ENCODE measurements at places on chromosomes 3 and 15. TPM values are rescaled to one million over a fixed set of nuclear protein-coding genes. Genes with fewer than 3 reads are reported as not detected.

GRCh38 chr3:101544161-101544850 lies 17.4 kb upstream of the TRMT10C start:
- no peak for DNase-seq

DNA sequence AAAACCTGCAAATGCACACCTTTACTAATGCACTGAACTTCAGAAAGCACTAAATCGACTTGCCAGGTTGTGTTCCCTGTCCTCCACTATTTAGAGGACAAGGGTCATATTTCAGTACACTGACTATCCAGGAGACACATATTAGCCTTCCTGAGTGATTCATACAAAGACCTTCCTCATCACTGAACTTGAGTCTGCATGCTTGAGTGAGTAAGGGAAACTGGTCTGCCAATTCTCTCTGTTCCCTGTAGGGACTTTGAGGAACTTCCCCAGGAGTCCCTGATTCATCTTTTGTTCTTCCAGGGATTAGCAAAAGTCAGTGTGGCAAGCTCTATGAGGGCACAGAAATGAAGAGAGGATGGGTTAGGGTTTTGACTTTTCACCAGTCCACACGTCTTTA lies 565.9 kb downstream of the PDCD6IP start:
- DNase-seq, result no peak

Gene WDR49
- not detected for total RNA-seq

Gene CKMT1B
- total RNA-seq, result 0.29 TPM

- no peak for DNase-seq
These were observed 179.8 kb downstream of the ZPLD1 start for GRCh38 chr3:102614585-102614984.

GRCh38 chr3:19432669-19433068 lies 284.4 kb downstream of the KCNH8 start:
- no peak for DNase-seq

GRCh38 chr3:56985878-56986277 lies 74.6 kb upstream of the SPATA12 start:
- DNase-seq, result no peak

DNA sequence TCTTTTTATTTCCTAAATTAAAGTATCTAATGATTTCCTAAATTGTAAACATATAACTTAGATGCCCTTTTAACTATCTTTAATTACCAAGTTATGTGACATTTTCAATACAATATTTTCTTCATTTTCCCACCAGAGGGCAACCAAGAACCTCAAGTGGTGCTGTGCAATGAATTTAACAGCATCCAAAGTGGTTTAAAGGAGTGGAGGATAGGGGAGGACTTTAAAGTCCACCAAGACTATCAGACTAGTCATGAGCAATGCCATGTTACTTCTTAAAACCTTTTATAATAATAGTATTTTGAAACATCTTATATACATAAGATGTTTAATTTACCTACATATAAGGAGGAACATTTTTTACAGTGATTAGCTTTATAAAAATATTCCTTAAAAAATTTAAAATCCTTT lies 74.4 kb downstream of the DLG1 start:
- DNase-seq, result no peak

GRCh38 chr3:117567906-117568305 lies 858.3 kb downstream of the TUSC7 start:
- DNase-seq, result no peak

Gene ZIC1
- not detected for total RNA-seq

Gene ARNT2
- not detected for total RNA-seq

GRCh38 chr3:13633176-13633575 lies 84.3 kb downstream of the FBLN2 start:
- DNase-seq, result no peak

DNA sequence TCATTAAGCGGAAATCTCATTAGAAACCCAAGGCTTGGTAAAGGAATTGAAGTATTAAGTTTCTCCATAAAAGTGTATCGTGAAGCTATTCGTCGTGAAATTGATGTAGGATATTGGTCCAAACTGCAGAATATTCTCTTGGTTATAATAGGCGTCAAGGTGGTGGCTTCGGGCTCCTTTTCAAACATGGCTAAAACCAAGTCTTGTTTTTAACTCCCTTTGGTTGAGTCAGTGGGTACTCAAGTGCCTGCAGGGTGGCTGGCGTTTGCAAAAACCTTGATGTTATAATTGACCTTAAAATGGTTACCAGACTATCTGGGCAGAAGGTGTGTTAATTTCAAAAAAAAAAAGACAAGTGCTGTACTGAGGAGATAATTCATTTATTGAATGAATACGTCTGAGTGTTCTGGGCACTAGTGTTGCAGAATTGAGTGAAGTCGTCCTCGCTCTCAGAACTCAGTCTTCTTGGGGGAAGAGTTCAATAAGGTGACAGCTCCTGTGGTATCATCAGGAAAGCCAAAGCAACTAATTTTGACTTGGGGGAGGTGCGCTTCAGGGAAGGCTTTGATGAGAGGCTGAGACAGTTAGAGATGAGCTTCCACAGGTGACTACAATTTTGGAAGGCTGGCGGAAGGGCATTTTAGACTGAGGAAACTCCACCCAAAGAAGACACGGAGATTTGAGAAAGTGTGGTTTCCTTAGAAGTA lies 1.5 kb downstream of the UBE2Q2 start:
- DNase-seq, result no peak

GRCh38 chr3:115623044-115623868 lies at the start of gene GAP43:
Gene GAP43 (plus strand): TSS chr3:115623510. CDS start chr3:115623690, 180 bp downstream.
- DNase-seq, result peak; percentile 3

DNA sequence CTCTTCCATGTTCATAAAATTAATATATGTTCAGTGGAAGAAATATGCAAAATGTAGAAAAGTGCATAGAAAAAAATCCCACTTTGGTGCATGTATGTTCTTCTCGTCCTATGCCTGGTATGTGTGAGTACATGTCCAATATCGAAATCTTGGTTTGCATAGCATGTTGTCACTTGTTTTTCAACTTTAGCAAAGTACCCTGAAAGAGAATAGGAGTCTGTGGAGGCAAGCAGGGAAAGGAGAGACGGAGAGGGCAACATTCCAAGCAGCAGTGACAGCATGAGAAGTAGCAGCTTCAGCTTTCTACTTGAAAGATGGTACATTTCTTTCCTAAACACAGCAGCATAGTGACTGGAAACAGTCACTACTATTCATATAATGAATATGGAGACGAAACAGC lies 56.8 kb upstream of the CACNA2D3 start:
- DNase-seq, result no peak

- DNase-seq, result no peak
These were observed 10.8 kb upstream of the SEMA3B start for GRCh38 chr3:50258029-50258680.

DNA sequence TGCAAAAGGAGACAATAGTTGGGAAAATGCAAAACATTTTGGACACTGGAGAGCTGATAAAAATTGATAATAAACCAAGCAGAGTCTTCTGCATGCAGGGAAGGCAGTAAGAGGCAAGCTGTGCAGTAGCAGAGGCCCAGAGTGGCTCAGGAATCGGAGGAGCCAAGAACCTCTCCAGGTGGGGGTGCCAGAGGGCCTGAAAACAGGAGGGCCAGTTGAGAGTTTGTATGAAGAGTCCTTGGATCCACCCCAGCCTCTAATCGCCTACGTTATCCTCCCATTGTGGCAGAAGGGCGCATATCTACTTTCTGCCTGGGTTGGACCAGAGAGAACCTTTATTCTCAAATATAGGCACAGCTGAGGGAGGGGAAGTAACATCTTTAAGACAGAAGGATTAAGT lies 48.9 kb upstream of the RBP1 start:
- DNase-seq, result no peak

Gene SPSB4
- total RNA-seq, result not detected

All from activated naive CD8-positive, alpha-beta T cell treated with anti-CD3 and anti-CD28 coated beads for 36 hours (primary cell).